ENCODE measurements at places on chromosomes 5 and 9.

DNA sequence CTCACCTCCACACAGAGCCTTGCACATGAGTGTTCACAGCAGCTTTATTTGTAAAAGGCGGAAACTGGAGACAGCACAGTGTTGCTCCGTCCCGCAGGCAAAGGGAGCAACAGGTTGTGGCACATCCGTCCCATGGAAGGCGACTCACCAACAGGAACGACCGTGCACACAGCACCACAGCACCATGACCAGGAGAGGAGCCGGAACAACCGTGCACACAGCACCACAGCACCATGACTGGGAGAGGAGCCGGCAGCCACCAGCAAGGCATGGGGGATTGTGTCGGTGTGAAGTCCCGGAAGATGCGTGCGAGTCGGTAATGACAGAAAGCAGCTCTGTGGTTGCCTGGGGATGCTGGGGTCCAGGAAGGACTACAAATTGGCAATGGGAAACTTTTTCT, 158.5 kb downstream of the C9orf50 start:
- no peak for DNase-seq

DNA sequence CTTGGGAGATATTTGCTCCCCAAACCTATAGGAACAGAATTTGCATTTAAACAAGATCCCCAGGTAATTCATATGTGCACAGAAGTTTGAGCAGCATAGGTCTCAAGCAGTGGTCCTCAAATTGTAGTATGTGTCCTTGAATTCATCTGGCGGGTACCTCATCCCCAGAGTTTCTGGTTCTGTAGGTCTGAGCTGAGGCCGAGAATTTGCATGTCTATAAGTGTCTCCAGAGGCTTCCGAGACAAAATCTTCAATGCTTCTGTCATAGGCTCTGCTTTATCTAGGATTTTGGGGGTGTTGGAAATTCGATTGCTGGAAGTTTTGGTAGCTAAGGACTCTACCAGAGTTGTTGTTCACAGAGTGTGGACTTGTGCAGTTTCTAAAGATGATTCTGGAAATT, 38.6 kb downstream of the MAT2B start:
- DNase-seq, result no peak

- no peak for DNase-seq
Measured at GRCh38 chr5:29001666-29002065, 1963.3 kb upstream of the CDH9 start.

DNA sequence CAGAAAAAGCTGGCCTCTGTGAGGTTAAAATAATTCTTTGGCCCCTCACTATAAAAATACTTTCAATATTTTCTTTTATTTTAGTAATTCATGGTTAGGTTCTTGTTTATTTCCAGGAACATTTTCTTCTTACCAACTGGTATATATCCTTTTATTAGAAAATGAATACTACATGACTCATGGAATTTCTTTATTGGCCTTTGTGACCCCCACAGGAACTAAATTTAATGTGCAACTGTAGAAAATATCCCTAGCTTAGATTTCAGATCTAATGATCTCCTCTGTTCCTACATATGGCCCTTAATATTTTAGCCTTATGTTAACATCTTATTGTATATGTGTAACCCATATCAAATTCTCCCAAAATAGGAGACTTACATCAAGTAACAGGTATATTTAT, 429.9 kb downstream of the NR2F1-AS1 start:
- no peak for DNase-seq

DNA sequence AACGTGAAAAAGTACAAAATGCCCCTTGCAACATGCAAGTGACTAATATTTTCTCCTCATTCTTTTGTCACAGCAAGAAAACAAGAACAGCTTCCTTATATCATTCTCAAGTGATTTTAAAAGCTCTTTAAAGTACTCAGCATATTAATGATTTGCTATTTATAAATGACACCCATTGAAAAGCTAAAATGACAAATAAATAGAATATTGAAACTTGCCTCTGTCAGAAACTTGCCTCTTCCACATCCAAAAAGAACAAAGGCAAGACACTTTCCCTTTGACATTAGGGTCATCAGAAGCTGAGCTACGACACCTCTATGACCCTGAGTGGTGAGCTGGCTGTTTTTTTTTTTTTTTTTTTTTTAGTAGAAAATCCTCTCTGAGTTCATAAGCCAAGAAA, 339.6 kb upstream of the ITGA1 start:
- no peak for DNase-seq

DNA sequence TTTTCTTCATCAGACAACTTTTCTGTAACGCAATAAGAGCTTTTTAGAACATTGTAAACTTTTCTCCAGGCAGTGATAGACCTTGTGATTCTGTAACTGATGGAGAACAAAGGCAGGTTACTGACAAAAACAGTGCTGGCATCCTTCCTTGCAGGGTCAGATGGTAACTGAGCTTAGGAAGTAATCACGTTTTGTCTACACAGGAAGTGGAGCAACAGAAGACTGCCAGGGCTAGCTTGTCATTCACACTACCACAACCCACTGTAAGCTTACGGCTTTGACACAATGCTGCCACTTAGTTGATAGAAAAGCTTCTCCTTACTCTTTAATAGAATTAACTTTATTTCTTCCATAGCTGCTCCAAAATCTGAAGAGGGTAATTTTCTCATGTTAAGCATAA, 46.8 kb downstream of the FBN2 start:
- DNase-seq, result no peak

DNA sequence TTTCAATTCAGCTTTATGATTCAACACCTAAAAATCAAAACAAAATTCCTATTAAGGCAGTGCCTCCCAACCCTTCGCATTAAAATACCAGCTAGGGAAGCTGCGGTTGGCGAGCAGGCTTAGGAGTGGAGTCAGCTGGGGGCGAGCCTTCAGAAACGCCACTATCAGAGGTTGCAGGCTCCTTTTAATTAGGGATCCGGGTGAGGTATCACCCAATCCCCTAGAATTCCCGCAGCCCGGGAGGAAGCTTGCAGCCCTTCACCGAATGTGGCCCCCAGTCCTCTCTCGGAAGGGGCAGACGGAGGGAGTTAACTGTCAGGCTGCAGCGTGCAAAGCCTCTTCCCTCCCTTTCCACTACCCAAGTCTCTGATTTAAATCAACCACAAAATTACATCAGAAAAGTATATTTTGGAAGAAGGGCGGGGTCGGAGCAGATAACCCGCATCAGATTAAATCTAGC, 1.7 kb downstream of the STC2 start:
- no peak for DNase-seq

DNA sequence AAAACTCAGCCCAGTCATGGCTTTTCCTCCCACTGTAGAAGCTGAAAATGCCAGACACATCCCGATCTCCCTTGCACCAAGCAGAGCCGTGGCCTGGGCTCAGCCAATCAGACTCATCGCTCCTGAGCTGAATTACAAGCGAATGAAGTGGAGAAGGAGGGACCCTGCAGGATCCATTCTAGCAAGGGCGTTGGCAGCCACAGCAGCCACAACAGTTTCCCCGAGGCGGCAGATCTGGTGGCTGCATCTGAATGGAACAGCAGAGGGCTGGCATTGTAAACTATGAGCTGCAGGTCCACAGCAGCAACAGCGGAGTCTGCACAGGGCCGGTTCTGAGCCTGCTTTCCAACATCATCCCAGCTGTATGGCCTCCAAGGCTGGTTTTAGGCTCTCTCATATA, 23.8 kb downstream of the ALG2 start:
- DNase-seq, result no peak

- no peak for DNase-seq
Measured at GRCh38 chr9:123112015-123112975, 78.8 kb downstream of the GPR21 start.

DNA sequence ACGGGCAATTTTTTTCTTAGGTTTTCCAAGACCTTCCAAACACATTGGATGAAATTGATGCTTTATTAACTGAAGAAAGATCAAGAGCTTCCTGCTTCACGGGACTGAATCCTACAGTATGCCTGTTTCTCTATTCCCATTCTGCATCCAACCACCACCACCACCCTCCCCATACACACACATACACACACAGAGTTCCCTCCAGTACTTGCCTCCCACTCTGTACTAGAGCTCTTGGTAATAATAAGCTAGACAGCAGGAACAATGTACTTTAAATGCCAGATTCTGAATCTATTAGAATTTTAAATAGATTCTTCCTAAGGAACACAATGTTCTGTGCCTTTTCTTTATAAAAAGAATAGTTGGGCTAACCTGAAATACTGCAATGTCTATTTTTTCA, 67.4 kb downstream of the KLF9 start:
- peak; percentile 47 for DNase-seq

DNA sequence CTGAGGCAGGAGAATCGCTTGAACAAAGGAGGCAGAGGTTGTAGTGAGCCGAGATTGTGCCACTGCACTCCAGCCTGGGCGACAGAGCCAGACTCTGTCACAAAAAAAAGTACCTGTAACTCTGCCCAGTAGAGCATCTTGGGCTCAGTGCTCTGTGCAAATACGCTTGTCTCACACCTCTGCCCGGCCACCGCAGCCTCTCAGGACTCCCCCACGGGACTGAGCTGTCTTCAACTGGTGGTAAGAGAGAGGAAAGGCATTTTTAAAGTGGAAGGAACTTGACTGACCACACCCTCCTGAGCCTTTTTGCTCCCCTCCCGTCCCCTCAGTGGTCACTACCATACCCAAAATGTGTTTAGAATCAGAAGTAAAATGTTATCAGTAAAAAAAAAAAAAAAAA, 174.3 kb upstream of the PIK3R1 start:
- DNase-seq, result no peak

DNA sequence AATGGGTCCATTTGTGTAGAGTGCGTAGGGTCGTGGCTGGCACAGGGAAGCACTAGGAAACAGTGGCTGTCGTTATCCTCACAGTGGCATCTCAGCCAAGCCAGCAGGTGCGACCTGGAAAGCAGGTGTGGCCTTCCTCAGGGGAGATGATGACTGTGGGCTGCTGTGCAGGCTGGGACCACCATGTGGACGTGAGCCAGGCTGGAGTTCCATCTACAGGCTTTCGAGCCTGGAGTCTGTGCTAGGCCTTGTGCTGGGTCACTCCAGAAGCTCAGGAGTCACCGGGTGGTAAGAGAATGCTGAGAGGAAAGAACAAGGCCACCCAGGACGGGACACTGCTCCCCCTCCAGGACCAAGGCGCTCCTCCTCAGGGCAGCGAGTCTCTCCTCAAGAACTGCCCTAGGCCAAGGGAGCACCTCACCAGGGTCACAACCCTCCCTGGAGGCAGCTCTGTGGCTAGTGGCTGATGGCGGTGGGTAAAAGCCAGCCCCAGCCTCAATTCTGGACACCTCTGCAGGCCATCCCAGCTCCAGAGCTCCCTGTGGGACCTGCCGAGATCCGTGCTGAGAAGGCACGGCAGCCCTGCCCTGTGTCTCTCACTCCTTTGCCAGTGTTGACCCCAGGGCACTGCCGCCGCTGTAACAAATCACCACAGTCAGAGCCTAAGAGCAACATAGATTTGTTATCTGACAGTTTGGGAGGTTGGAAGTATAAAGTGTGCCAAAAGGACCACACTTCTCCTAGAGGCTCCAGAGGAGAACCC, 36.0 kb downstream of the WHRN start:
- no peak for DNase-seq

DNA sequence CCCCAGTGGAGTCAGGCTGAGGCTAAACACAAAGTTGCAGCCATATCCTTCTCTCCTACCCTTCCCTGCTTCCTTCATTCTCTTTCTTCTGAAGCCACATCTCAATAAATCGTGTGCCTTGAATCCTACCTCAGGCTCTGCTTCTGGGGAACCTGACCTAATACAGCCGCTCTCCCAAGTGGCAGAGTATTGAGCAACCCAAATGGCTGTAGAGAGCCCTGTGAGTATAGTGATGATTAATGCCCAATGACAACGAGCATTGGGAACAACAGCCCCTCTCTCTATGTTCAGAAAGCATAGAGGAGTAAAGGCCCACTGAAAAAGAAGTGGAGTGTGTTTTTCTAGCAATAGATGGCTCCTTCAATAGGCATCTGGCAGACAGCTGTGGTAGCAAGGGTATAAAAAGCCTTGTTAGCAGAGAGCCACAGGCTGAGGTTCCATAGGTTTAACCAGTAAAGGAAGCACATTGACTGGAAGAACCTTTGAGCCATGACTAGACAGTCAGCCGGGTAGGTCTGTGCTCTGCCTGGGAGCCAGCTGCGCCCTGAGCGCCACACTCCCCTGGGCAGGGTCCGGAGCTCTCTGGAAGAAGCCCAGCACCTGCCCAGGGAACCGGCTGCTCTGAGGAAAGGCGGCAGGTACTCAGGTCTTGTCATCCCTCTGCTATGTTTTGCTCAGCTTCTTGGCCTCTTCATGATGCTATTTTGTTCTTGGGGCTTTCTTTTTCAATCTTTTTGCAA, 22.6 kb upstream of the HSPA9 start:
- no peak for DNase-seq

DNA sequence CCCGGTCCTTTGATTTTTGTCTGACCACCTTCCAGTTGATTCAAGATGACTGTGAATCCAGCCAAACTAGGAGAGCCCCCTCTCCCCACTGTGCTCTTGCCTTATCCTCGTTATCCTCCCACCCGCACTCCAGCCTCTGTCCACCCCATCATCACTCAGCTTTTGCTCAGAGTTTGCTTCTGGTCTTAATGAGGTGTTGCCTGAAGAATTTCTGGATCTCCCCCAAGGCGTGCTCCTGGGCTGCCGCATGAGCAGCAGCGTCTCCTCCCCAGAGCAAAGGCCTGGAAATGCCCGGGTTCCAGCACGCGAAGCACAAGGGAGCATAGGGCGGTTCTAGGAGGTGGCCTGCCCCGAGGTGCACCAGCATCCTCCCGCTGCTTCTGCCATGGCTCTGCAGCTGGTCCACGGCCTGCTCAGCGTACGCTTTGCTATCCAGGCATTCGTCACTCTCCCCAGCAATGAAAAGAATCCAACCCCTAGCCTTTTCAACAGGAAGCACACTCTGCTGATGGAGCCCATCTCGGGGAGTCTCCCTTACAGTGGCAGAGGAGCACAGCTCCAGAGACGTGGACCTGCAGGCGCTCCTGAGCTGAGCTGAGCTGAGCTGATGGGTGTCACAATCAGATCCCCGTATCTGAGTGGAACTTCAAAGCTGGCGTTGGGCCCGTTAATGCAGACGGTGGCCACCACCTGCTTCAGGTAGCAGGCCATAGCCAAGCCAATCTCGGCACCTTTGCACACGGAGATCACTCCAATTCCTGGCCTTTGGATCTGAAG, 50.7 kb downstream of the BAAT start:
- no peak for DNase-seq

- DNase-seq, result no peak
Measured at GRCh38 chr5:173500213-173500560, 116.3 kb downstream of the BOD1 start.

GRCh38 chr5:43376496-43377140, 35.6 kb downstream of the CCL28 start:
- DNase-seq, result no peak

DNA sequence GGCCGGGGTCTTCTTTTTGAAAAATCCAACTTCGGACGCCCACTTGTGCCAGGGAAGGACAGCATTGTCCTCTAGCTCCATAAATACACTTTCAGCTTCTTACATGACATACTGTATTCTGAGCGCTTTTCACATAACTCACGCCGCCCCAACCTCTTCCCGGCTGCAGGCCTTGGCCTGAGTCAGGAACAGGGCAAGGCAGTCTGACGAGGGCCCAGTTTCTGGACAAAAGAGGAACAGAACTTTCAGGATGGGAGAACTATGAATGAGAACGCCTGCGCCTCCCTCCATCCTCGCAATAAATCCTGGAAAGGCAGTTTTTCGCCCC, 650 bp downstream of the DCTN4 start:
- DNase-seq, result no peak

Data from nucleus accumbens (tissue), 56 donors.